A549 (cell line): ENCODE measurements at places on chromosomes 2 and 18.

DNA sequence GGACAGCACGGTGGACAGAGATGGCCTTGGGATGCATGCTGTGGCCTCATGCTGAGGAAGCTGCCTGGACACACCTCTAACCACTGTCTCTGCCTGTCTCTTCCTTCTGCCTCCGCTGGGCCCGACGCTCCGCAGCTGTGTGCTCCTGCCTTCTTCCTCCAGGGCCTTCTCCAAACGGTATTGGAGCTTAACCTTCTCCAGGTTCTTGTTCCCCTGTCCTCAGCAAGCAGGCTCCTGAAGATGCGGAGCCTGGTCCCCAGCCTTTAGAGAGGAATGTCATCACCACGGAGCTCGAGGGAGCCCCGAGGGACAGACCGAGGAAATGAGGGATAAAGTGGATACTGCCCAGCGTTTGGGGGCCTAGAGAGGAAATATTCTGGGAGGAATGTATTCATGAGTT is 155.1 kb downstream of the DYSF start:
- DNase-seq, result no peak

DNA sequence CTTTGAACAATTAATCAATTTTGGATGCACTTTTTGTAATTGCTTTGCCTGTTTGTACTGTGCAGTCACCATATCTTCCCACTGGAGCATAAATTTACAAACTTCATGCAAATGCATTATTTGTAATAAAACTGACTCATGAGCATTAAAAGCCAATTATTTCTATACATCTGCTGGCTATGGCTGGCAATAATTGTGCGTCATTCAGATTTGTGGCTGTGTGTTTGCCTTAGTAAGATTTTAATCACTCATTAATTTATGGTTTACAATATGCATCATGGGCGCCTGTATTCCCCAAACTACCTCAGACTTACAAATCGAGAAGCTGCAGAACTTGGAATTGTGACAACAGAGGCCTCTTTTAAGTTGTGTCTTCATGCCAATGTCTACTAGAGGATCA is 132.4 kb upstream of the TRIB2 start:
- no peak for DNase-seq

DNA sequence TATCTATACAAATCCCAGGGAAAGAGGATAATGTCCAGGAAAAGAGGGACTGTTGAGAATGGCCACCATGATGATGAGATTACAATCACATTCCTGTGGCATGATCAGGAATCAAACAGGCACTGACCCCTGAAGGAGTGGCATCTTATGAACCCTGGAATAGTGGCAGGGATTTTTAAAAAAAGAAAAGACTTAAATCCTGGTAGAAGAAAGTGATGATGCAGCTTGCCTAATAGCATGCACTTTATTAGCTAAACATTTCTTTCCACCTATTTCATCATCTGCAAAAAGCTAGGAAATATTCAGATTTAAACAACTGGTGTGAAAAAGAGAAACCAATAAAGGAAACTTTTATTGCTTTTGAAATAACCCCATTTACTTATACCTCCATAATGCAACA is 87.2 kb upstream of the FSHR start:
- no peak for DNase-seq

- DNase-seq, result no peak
Measured at GRCh38 chr2:240216167-240216566, 75.7 kb upstream of the OTOS start.

DNA sequence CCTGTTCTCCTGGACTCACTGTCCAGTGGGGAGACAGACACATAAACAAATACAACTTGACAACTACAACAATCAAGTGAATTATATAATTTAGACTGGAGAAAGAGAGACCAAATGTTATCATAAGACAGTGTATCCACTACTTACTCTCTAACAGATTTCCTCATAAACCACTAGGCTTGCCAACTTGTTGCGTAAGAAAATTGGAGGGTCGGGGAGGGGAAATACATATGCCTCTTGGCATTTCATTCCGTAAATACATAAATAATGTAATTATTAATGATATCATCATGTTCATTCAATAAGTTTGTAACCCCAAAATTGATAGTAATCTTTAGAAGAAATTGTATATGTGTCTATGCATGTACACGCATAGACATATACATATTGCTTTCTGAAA is 14.9 kb downstream of the RAB6D start:
- no peak for DNase-seq

DNA sequence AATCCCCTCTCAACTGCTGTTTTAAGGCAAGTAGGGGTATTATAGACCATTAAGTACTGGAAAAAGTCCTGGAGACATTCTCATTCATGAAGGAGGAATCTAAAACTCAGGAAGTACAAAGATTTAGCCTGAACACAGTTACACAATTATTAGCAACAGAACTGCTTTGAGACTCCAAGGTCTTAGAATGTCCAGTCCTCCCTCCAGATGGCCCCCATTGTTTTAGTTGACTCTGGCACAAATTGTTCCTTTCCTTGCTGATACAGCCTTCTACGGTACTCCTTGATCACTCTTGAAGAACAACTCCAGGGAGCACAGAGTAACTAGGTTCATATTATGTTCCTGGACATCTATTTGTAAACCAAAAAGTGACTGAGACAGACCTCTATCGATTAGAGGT is 210.1 kb upstream of the RND3 start:
- no peak for DNase-seq

DNA sequence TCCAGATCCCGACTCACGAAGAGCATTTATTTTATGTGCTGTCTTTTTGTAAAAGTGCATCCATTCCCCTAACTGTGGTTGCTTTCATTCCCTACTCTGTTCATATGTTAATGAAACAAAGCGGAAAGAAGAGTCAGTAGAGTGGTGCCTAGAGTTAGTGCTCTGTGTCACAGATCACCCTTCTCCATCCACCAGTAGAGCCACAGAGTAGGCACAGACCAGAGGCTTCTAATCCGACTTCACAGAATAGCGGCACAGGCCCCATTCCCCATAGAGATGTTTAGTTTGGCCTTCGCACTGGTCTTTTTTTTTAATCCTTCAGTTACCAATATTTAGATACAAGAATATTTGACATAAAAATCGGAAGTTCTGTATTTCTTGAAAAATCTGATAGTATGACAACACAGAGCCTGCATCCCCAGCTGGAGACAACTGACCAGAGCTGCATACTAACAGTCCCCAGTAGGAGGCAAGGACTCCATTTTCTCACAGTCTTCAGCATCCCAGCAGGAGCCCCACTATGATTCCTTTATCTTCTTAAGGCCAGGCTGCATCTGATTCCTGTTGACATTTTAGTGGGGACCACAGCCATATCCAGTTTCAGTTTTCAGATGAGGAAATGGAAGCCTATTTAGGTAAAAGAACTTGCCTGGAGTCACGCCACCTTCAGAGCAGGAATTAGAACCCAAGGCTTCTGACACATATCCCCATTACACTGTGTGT is 7.0 kb downstream of the G6PC2 start:
- no peak for DNase-seq

DNA sequence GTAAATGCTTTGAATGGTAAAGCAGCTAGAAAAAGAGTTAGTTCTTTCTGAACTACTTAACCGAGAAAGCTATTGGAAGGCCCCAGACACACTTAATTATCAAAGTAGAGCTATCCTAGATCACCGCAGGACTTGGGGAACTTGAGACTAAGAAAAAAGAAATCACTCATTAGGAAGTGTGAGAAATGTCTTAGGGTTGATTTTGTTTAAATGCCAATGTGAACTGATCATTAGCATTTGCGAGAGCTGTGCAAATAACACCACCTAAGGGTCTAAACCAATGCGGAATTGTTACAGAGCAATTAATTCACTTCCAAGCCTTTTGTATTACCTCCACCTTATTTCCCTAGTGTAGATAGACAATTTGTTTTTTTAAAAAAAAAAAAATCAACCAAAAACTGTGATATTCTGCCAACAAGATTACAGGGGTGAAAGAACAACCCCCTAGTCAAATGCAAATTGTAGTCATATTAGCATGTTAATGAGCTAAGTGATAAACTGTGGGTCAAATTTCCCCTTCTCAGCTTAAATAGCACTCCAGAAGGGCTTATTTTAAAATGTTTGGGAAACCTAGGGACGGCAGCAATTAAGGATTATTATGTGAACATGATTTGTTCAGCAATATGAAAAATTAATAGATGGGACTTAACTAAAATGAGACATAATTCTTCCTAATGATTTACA is 246.2 kb upstream of the STON1 start:
- DNase-seq, result no peak

DNA sequence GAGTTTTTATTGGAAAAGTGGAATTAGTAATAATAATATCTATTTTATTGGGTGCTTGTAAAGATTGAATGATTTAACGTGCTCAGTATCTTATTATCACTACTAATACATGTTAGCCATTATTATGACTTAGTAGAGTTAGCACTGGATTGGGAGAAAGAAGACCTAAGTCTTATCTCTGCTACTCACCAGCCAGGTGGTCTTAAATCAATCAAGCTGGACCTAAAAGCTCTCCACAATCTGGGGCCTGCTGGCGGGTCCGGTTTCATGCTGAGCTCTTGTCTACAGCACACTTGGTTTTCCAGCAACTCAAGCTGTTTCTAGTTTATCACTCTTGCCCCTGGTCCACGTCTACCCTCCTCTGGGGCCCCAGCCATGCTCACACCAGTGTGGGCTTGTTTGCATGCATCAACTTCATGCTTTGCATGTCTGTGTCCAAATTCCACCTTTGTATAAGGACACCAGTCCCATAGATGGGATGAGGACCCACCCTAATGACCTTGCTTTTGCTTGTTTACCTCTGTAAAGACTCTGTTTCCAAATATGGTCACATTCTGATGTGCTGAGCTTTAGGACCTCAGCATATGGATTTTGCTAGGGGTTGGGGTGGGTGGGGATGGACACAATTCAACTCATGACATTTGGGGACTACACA is 363.1 kb downstream of the LPIN1 start:
- no peak for DNase-seq

DNA sequence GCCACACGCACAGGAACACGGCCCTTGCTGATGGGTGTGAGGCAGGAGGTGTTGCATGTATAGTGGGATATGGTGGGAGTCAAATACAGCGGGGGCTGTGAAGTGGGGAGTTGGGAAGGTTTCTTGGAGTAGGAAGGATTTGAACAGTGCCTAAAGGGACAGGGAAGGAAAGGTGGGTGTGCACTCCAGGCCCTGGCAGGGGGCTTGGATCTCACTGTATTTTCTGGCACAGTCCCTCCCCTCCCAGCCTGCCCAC is 6.9 kb downstream of the RAB31 start:
- no peak for DNase-seq

GRCh38 chr18:8911408-8912340 is 190.8 kb upstream of the NDUFV2 start:
- no peak for DNase-seq

- DNase-seq, result no peak
Measured at GRCh38 chr2:199950396-199950795, 4.9 kb downstream of the TYW5 start.

DNA sequence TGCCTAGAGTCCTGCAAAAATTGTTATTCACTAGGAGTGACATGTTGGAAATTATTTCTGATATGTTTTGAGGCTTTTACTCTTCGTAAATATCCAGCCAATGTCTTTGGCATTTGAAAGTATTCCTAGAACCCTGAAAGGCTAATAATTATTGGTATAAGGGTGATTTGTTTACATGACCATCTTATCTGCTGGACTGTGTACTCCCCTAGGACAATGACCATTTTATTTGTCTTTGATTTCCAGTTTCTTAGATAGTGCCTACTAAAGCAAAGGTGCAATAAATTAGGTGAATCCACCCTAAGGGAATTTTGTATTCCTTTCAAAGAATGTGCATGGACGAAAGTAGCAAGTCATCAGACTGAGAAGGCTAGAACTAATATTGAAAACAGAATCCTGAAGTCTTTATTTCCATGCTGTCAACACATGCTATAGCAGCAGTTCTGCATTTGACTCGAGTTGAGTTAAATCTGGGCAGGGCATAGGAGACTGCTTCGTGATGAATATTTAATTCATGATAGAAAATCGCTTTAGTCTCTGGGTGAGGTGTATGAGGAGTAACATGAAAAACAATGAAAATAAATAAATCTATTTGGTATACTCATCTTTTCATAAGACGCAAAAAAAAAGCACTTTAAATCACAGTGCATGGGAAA is 235.7 kb downstream of the GPD2 start:
- DNase-seq, result no peak

GRCh38 chr2:216410550-216410949 is 1.7 kb upstream of the SMARCAL1 start:
- DNase-seq, result no peak

GRCh38 chr2:102086150-102086872 is 56.2 kb upstream of the IL1R1 start:
- DNase-seq, result no peak

DNA sequence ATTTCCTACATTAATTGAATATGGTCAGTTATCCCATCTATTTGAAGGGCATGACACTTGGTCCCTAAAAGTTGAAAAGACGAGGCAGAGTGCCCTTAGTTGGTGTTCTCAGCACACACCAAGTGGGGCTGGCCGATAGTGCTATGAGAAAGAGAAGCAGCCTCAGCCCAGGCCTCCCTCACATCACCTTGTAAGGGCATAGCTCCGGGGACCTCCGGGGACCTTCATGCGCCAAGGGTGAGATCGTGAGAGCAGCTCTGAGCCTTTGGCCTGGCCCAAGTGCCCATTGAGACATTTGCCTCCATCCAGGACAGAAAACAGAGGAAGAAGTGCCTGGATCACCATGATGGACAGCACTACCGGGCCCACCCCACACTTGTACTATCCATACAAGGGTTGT is 244.3 kb upstream of the COPS8 start:
- no peak for DNase-seq

DNA sequence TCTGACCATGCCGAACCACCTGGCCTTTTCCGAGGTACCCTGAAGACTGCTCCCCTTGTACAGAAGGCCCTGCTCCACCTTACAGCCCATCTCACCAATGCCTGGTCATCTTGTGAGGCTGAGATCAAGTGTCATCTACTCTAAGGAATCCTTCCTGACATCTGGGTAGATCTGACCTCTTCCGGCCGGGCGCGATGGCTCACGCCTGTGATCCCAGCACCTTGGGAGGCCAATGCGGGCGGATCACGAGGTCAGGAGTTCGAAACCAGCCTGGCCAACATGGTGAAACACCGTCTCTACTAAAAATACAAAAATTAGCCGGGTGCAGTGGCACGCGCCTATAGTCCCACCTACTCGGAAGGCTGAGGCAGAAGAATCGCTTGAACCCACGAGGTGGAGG is 2.1 kb upstream of the RIOK3 start:
- no peak for DNase-seq

DNA sequence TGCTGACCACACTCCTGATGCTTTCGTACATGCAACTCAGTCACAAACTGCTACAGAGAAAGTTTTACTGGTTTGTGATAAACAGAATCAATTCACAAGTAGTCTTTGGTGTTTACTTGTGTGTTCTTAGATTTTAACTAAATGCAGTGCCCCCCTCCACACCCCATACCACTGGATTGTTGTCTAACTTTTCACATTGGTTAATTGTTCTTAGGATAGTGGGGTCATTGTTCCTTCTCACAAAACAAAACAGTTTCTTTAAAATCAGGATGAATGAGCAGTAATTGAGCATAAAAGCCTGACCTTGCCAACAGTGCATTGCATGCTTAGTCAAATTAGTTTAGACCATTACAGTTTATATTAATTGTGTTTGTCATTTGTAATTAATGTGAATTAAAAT is 14.1 kb upstream of the PNPT1 start:
- no peak for DNase-seq

- DNase-seq, result no peak
Measured at GRCh38 chr2:86417961-86418360, 23.2 kb upstream of the KDM3A start.
